ENCODE measurements at places on chromosomes 1 and 21.

DNA sequence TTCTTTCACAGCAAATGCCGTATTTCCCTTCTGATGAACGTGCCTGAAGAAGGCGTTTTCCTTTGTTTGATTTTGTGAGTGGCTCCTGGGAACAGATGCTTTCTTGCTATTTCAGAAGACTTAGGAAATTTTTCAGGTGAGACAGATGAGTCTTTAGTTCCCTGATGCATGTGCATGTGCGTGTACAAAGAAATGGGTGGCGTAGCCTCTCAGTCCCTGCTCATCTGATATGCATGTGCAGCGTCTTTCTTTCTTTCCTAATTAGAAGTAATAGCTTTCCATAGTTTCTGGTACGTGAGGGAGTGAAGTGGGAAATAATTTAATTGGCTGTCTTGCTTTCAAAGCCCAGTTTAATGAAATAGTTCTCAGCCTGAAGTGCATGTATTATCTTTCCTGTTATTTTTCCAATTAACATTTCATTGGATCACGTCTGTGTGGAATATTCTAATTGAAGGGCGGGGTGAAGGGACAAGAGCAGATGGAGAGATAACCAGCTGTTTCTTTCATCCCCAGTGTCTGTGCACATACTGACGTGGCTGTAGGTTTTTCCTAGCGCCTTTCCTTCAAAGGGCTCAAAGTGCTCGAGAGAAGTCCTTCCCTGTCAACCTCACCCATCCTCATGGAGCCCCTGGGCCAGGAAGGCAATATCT is 104.3 kb downstream of the FAM78B start:
- DNase-seq = no peak

DNA sequence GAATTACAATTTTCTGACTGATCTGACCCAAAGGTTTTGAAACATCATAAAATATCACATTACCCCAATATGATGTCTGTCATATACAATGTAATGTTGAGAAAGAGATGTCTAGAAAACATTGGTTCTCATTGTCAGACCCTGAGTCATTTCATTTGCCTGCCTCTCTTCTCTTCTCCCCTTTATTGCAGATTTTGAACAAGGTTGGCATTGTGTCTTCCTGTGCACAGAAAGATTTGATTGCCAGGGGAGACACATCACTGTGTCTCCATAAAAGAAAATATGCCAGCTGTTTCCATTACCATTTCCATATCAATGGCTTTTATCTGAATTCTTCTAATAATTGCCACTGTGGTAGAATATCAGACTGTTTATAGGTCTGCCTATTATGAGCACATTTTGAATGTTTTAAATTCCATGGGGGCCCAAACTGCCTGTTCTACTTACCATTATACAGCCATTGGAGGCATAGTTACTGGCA is 65.6 kb downstream of the IFI44 start:
- no peak for DNase-seq

DNA sequence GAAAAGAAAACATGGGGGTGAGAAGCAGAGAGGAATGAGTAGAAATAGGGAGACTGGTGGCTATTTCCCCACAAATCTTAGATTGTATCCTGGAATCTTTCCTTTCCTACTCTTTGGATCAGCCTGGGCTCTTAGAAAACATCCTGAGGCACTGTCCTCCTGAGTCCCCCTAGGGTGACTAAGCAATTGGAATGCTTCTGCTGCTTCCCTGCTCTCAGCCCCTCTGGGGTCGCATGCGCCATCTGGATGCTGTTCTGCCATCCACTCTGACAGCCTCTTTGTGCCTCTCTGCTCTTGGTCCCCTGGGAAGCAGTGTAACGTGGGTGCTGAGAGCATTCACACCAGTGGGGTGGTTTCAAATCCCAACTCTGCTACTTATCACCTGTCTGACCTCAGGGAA is 443.0 kb downstream of the SIPA1L2 start:
- DNase-seq = no peak

GRCh38 chr1:165917166-165917565 is 89.8 kb downstream of the UCK2 start:
- DNase-seq = no peak

DNA sequence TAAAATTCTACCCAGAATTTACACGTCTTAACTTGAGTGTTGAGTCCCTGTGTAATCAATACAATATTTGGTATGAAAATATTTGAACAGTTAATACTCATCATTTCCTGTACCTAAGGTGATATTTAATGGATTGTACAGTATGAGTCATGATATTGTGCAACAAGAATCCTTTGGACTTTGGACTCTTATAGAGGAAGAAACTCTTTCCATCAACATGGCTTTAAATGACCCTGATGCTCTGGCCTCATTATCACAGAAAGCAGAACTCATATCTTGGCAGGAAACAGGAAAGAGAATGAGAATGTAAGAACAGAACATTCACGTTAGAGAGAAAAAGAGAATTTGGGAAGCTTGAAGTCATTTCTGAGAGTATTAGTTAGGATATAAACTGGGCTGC is 168.8 kb upstream of the B3GALT2 start:
- no peak for DNase-seq

GRCh38 chr1:156458181-156458503 is 42.4 kb downstream of the MEF2D start:
- DNase-seq = no peak

DNA sequence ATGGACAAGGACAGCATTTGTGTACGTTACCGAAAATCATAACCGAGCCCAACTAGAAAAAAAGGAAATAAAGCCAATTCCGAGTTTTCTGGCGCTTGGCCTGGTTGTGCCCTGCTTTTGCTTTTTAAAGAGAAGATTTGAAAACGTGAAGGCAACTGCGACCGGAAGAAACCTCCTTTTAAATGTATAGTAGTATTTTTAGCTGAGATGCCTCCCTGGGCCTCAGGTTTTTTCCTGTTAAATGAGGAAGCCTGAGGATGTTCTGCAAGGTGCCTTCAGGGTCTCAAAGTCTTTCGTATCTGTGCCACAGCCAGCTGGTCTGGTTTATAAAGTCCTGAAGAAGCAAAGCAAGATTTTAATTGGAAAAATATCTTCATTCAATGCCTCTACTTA is 371 bp upstream of the ODF2L start:
- DNase-seq = no peak

- DNase-seq = no peak
These were observed 826 bp upstream of the CA14 start for GRCh38 chr1:150256554-150257341.

- no peak for DNase-seq
These were observed 987.7 kb downstream of the TTLL7 start for GRCh38 chr1:83011265-83011664.

DNA sequence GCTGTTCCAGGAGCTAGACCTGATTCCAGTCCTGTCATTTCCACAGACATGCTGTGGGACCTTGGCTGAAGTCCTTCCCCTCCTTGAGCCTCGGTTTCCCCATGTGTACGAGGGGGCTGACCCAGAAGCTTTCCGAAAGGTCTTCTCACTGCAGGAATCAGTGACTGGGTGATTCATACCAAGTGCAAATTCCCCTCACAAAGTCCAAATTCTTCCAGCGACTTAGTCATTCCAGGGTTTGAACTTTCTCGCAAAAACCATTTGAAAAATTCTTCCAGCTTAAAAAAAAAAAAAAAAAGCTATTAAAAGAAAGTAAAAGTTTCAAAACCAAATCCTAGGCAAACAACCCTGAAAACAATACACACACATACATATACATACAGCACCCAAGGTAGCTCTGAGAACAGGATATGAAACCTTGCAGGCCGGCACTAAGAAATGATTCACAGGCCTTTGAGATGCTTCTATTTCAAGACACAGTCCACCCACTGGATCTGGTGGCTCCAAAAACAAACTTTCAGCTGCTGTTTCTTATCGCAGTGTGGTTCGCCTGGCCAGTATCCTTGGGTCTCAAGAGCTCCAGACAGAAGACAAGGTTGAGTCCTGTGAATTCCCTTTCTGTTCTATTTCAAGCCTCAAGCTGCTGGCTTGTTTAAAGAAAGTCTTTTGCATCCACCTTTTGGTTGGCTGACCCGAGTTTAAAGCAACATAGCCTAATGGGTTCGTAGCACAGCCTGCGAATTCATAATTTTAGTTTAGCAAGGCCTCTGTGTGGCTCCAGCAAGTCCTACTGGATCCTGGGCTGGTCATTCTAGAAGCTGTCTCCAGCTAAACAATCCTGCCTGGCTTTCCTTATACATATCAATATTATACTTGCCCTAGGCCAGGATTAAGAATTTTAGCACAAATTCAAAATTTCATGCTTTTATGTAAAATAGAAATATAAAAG is 18.0 kb upstream of the ID3 start:
- no peak for DNase-seq

DNA sequence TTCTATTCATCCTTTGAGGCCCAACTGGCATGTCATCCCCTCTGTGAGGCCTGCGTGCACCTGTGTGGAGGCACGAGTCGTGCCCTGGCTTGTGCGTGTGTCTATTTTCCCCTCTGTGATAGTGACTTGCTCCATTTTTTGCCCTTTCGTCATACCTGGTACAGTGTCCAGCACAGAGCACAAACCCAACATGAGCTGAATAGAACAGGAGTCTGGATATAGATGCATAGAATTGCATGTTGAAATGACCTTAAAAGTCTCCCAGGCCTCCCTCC is 32.5 kb downstream of the TNNT2 start:
- no peak for DNase-seq

GRCh38 chr1:165383067-165383466 is 26.6 kb upstream of the LMX1A start:
- DNase-seq = no peak

GRCh38 chr1:18339161-18339560 is 141.6 kb upstream of the KLHDC7A start:
- no peak for DNase-seq

GRCh38 chr1:67653304-67653703 is 31.7 kb upstream of the GADD45A start:
- no peak for DNase-seq

GRCh38 chr1:76065270-76065669 is 9.3 kb upstream of the ST6GALNAC3 start:
- no peak for DNase-seq

- no peak for DNase-seq
These were observed 61.2 kb downstream of the AK4 start for GRCh38 chr1:65209005-65209885.

DNA sequence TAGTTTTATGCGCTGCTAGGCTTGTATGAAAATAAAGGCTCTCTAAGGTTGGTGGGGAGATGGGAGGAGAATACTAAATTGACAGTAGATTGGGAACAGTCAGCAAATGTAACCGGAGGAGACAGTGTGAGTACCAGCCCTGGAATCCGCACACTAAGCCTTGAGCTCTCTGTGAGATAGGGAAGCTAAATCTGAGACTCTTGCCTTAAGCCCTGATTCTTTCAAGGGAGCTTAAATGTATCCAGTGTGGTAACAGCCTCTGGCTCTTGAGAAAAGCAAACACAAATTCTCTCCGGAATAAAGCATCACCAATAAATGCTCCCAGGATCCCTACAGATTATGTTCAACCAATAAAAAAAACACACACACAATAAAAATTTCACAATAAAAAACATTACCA is 33.0 kb upstream of the PDPN start:
- DNase-seq = no peak

DNA sequence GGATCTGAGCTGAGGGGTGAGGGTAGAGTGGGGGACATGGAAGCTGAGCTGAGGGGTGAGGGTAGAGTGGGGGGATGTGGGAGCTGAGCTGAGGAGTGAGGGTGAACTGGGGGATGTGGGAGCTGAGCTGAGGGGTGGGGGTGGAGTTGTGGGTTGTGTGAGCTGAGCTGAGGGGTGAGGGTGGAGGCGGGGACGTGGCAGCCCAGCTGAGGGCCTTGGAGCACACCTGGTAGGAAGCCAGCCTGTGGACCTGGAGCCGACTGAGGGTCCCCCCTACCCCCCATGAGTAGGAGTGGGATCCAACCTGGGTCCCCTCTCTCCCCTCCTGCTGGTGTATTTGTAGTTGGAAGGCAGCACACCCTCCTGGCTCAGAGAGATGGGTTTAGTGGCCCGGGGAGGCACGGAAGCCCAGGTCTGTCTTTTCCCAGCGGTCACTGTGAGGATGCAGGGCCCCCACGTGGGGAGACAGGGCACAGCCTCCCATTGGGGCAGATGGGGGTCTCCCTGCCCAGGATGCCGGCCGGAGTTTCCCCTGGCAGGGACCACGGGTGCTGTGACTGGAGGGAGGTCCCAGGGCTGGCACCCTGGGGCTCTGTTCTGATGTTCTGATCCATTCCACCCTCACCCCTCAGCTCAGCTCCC is 13.2 kb upstream of the NPHP4 start:
- DNase-seq = no peak

Data from activated CD8-positive, alpha-beta memory T cell treated with anti-CD3 and anti-CD28 coated beads, Interleukin-2, amount 50 U/mL, for 48 hours (primary cell).